ENCODE measurements at places on chromosomes 7 and 10. TPM values are rescaled to one million over a fixed set of nuclear protein-coding genes. Genes with fewer than 3 reads are reported as not detected.

- DNase-seq: no peak
Measured at GRCh38 chr7:20346577-20346976, 15.9 kb downstream of the ITGB8 start.

Gene LIPN
- total RNA-seq: not detected

DNA sequence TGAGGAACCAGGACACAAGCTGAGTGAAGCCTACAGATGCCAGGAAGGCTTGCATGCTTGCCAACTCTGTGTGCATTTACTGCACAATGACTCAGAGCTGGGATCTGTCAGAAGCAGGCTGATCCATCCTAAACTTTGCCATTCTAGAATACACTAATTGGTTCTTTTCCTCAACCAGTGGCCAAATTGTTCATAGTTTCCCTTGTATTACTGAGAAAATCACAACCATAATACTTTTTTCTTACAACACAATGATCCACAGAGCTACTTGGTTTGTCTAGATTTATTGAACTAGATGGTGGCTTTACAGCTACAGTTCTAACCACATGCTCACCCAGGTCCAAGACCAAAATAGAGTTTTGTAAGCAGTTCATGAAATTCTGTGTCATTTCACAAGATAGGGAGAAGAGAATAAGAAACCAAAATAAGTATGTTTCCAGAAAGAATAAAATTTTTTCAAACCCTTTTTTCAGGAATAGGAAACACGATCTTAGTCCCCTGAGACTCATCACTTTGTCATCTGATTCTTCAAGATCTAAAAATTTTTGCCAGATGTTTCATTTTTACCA lies 21.0 kb upstream of the LRRC17 start:
- peak; percentile 93 for DNase-seq

GRCh38 chr10:97915346-97916131 lies 65.9 kb downstream of the GOLGA7B start:
- DNase-seq: no peak

- DNase-seq: no peak
Measured at GRCh38 chr7:96090756-96091155, 231.1 kb downstream of the SLC25A13 start.

DNA sequence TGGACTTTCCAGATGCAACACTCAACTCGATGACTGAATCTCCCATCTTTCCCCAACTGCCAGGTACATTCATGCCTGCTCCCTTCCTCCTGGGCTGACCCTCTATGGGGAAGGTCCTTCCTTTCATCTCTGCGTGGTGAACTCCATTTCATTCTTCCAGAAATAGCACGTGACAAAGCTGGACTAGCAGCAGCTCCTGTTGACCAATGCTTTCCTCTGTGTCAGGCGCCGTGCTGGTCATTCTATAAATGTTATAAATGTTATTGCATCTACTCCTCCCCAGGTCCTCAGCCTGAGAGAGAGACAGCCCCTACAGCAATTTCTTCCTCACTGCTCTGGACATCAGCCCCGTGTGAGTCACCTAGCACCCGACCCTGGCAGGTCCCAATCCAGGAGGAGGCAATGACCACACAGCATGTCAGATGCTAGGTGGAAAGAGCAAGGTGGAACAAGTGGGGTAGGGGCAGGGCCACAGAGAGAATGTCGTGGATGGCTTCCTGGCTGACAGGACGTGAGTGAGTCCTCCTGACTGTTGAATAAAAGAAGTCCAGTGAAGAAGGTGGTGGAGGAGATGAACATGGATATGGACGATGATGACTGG lies 178.1 kb downstream of the ADAM12 start:
- DNase-seq: no peak

- no peak for DNase-seq
Measured at GRCh38 chr7:94222516-94222915, 172.2 kb upstream of the COL1A2 start.

DNA sequence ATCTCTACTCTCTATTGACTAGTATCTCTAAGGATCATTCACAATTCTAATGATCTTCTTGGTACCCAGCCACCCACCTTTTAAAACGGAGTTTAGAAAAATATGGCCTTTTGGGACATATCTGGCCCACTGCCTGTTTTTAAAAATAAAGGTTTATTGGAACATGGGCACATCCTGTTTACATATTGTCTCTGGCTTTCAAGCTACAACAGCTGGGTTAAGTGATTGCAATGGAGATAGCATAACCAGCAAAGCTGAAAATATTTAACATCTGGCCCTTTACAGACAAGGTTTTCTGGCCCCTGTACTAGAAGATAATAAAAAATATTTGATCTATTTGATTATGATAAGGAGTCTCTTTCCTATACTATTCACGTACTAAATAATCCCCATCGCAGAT lies 232.4 kb upstream of the RHOBTB1 start:
- DNase-seq: no peak

DNA sequence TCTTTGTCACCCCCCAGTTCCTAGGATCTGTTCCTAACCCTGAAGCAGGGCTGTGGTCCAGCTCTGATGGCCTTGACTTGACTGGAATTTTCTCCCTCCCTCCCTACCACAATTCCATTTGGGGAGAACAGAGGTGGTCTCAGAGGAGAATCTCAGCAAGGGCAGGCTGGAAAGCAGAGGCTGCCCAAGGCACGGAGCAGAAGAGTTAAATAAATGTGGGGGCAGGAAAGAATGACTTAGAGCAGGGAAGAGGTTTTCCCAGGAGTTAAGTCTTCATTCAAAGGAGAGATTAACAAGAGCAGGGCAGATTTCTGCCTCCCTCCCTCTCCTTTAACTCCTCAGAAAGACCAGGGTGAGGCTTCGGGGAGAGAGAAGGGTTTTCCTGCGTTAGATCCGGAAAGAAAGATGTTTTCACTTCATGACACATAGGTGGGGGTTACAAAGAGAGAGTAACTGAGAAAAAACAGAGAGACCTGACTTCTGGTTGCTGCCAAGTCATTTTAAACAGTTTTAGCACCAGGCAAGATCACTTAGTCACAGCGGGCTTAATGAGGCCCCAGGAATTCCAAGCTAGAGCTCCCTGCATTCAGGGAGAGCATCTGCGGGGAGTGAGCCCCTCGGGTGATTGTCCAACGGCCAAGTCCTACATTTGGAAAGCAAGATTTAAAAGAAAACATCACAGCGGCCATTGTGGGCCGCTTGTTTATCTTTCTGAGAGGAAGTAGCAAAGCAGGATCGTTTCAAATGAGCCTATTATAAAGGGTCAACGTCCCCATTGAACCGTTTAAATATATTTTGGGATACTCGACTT lies 78.7 kb downstream of the ARHGAP22 start:
- DNase-seq: peak; percentile 80

Gene PNLIPRP3
- not detected for total RNA-seq

Gene CUBN
- 0.60 TPM for total RNA-seq

- DNase-seq: no peak
Measured at GRCh38 chr7:128951296-128951695, 13.6 kb downstream of the IRF5 start.

Gene CPXM2
- not detected for total RNA-seq

Gene LRMDA
- 0.07 TPM for total RNA-seq

Gene CDHR1
- not detected for total RNA-seq

Gene LDB3
- total RNA-seq: 0.31 TPM

Gene ACSL5
- 0.91 TPM for total RNA-seq

- DNase-seq: no peak
Measured at GRCh38 chr7:131276190-131276589, 51.5 kb upstream of the MKLN1 start.

DNA sequence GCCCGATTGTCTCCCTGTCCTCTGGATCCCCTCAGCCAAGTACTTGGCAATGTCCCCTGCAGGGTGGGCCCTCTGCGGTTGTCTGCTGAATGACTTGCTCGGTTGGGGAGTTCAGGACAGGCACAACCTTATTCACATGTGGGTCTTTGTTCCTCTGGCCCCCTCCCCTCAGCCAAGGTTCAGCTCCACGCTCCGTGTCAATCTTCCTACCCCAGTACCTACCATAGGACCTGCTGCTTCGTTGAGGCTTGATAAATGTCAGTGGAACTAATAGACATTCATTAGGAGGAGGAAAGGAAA lies 7.1 kb downstream of the CPA5 start:
- no peak for DNase-seq

Gene OPALIN
- not detected for total RNA-seq
